ENCODE measurements at places on chromosomes 1 and 21. TPM values are rescaled to one million over a fixed set of nuclear protein-coding genes. Genes with fewer than 3 reads are reported as not detected.

KCNAB2 gene
- 73.8 TPM for polyA plus RNA-seq

TDRD10 gene
- polyA plus RNA-seq, result not detected

CNTN2 gene
- polyA plus RNA-seq, result not detected

GAS5 gene
- polyA plus RNA-seq, result 88.2 TPM

MAEL gene
- not detected for polyA plus RNA-seq

S100A9 gene
- 109 TPM for polyA plus RNA-seq

DEPDC1 gene
- polyA plus RNA-seq, result 0.75 TPM

CCT8 gene
- polyA plus RNA-seq, result 113 TPM

ICOSLG gene
- not detected for polyA plus RNA-seq

AMY2B gene
- 0.54 TPM for polyA plus RNA-seq

CFAP57 gene
- polyA plus RNA-seq, result not detected

RALGPS2 gene
- 4.7 TPM for polyA plus RNA-seq

PHLDA3 gene
- polyA plus RNA-seq, result 0.62 TPM

DNA sequence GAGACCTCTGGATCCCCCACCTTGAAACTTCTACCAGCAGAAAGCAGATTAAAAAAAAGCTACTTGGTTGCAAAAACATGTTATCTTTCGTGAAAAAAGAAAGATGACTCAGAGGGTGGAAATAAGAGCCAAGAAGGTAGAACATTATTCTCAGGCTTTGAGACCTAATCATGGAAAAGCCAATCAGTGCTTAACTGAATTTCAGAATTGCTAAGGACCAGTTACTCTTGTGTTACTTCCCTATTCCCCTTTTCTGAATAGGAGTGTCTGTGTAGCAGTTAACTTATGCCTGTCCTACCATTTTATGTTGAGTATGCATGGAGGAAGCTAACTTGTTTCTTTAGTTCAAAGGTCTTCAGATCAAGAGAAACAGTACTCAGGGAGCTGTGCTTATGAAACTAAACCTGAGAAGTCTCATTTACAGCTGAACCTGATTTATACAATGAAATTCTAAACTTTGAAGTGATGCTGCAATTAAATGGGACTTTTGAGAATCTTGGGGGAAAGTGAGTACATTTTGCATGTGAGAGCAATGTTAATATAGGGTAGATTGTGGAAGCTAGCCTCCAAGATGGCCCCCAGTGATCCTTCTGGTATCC lies 15.1 kb upstream of the FOXD3 start:
- no peak for DNase-seq

DNA sequence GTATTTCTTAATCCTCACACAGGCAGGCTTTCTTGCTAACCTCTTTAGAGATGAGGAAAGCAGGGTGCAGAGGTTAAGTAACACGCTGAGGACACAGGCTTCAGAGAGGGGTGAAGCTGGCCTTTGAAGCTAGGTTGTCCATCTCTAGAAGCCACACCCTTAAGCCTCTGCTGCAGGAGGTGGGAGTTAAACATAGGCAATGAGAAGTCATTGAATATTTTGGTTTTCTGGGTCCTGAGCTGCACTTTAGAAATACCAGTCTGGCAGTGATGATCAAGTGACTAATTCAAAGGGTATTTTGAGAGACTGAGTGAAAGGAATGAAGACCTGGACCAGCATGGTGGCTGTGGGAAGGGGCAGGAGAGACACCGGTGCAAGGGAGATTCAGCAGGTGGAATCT lies 9.9 kb downstream of the KCNJ15 start:
- DNase-seq, result no peak

DNA sequence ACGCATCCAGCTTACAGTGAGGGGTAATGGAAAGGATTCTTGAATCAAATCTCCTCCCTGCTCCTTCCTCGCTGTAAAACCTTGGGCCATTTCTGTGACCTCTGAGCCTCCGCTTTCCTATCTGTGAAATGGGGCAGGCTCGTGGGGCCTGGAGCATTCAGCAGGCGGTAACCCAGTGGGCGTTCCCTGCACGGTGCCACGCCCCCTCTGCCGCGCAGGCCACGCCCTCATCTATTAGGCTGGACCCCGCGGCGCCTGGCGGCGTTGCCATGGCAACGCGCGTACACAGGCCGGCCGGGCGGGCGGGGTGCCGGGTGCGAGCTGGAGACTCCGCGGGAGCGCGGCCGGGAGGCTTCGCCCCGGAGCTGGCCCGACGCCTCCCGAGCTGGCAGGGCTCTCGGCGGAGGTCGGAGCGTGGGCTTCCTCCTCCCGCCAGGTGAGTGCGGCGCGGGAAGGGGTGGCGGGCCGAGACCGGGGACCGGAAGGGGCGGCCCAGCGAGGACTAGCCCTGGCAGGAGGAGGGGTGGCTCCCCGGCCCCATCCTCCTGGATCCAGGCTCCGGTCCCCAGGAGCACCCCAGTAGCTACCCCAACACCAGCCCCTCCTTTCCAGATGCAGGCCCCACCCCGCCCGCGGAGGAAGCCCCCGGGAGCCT lies at the start of gene FHAD1:
TSS of gene FHAD1 (plus strand) at position 264 of the 655 bp plus-strand sequence. CDS start 4,562 bp downstream, outside the sequence.
- peak; percentile 53 for DNase-seq

GRCh38 chr1:160394673-160395072 lies 5.7 kb upstream of the VANGL2 start:
- no peak for DNase-seq

DNA sequence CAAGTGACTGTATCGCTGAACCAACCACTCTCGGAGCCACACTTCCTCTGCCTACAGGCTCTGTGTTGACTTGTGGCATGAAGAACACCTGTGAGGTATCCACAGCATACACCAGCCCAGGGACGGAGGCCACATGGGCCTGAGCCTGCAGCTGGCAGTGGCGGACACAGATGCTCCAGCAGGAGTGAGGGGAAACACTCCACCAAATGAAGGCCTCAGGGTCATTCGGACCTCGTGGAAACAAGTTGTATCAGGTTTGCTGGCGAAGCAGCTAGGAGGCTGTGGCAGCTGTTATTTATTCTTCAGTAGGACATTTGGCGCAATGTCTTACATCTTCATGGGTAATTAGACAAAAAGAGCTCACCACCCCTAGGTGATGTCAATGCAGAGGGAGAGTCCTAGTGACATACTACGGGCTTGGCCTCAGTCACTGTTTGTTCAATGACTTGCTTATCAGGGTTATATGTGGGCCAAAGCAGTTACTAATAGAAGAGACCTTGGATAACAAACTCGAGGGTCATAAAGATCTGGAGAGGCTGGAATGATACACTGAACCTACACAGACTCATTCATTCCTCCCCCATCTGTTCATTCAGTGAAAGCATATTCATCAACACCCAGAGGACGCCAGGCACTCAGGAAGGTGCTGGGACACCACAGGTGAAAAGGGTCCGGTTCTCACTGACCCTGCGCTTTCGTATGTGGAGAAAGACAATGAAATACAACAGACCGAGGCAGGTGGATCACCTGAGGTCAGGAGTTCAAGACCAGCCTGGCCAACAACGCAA lies 11.6 kb upstream of the ETS2 start:
- DNase-seq, result no peak

DNA sequence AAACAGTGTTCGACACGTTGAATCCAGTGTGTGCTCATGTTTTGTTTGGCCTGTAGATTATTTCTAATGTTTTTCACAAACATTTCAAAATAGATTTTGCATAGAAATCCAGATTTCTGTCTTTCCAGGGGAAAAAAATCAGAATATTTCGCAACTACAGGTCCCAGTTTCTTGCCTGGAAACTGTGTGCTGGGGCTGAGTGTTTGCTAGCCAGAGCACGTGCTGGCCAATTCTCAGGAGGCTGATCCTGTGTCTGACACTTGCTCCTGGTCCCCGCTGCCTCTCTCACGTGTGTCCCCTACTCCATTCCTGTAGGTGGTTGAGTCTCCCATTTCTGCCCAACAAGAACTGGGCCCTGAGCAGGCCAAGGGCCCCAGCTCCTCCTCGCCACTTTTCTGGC lies 2.4 kb downstream of the MAB21L3 start:
- no peak for DNase-seq

GRCh38 chr1:182122256-182122912 lies 60.9 kb upstream of the ZNF648 start:
- DNase-seq, result no peak

- DNase-seq, result no peak
Observed at GRCh38 chr21:39869141-39869818, 2.0 kb downstream of the PCP4 start.

- no peak for DNase-seq
Observed at GRCh38 chr1:209326831-209327230, 256.7 kb upstream of the CAMK1G start.

- no peak for DNase-seq
Observed at GRCh38 chr1:27057801-27058625, 45.4 kb upstream of the TENT5B start.

DNA sequence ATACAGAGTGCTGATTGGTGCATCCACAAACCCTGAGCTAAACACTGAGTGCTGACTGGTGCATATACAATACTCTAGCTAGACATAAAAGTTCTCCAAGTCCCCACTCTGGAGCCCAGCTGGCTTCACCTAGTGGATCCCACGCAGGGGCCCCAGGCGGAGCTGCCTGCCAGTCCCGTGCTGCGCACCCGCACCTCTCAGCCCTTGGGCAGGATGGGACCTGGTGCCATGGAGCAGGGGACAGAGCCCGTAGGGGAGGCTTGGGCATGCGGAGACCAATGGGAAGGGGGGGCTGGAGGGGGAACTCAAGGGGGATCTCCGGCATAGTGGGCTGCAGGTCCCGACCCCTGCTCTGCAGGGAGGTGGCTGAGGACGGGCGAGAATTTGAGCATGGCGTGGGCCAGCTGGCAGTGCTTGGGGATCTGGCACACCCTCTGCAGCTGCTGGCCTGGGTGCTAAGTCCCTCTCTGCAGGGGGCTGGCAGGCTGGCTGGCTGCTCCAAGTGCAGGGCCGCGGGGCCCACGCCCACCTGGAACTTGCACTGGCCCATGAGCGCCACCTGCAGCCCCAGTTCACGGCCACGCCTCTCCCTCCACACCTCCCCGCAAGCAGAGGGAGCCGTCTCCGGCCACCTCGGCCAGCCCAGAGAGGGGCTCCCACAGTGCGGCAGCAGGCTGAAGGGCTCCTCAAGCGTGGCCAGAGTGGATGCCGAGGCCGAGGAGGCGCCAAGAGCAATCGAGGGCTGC lies 104.9 kb downstream of the NTMT2 start:
- DNase-seq, result no peak

DNA sequence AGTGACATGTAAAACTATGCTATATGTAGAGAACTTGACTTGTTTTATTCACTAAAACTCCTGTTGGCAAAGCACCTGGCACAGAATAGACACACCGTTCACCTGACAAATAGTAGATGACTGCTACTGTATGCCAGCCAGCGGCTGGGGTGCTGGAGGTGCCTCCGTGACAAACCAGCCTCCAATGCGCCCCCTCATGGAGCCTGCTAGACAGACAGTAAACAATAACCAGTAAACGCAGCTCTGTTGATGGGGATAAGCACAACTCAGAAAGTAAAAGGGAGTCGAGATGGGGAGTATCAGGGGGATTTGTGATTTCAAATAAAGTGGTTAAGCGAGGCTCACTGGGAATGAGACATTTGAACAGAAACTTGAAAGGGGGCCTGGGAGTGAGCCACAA lies 107.2 kb downstream of the PRDM2 start:
- no peak for DNase-seq

DNA sequence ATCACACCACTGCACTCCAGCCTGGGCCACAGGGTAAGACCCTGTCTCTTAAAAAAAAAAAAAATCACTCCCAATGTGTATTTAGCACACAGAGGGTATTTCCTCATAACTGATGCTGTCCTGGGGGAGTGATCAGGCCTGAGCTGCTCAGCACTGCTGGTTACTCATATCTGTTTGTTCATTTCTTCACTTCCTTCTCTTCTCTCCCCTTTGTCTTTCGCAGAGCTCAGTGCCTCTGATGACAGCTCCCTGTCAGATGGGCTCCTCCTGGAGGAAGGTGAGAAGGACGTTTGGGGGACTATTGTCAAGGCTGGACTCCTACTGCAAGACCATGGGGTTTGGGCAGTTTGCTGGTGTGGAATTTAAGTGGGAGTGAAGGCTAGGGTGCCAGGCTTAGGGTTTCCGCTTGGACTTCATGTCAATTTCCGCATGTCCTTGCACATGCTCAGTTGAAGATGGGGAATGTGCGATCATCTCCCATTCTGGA lies 13.0 kb downstream of the INAVA start:
- DNase-seq, result no peak

- no peak for DNase-seq
Observed at GRCh38 chr1:225691377-225691776, 38.5 kb upstream of the ENAH start.

DNA sequence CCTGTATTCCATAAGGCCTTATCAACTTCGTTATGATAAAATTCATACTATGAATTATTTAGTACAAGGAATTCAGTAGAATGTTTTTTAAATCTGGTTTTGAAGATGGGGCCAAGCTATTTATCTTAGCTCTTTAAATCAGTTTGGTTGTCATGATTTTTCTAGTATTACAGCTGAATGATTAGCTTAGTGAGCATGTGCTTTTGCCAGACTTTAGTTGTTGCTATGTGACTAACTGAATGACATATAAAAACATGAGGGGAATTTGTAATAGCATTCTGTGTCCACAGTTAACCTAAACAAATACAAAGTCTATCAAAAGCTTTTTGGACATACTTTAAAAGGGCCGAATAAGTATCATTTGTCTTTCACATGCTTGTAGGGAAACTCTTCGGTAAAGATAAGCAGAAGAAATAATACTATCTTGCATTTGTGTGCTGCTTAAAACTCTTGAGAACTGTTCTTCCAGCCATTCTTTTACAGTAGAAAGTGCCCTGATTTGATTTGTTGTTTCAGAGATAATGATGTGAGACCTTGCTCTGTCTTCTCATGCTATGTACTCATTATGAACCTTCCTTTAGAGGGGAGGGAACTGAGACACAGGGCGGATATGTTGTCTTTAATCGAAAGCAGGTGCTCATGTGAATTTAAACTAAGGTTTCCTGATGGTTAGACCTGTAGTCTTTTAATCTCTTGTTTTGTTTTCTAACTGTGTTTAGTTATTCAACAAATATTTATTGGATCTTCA lies 18.8 kb downstream of the NEK7 start:
- no peak for DNase-seq

DNA sequence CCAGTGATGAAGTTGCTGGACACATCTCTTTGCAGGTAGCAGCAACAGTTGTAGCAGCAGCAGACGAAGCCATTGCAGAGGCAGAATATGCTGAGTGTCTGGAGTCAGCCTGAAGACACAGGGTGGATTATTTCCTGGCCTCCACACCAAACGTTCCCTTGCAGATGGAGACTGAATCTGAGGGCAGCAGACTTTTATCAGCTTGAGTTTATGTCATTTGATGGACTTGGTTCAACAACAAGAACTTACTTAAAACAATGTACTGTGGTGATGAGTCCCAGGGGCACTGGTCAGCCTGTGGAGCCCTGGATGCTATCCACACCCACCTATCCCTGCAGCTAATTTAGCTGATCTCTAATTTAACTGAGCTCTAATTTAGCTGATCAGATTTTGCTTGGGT lies 17.1 kb upstream of the MPZL1 start:
- DNase-seq, result no peak

GRCh38 chr1:246203180-246203579 lies 303.9 kb downstream of the SMYD3 start:
- no peak for DNase-seq
